ENCODE measurements at places on chromosomes 13 and 19. TPM values are rescaled to one million over a fixed set of nuclear protein-coding genes. Genes with fewer than 3 reads are reported as not detected.

- no peak overlapping the region for H3K27ac ChIP-seq
- peak; percentile 17 for DNase-seq
Observed at GRCh38 chr13:109331898-109332297, 454.5 kb downstream of the IRS2 start.

GRCh38 chr19:51794885-51795490, at the start of gene FPR3:
TSS of gene FPR3 (plus strand) at chr19:51795157. CDS start at chr19:51823749, 28,592 bp downstream.
- H3K36me3 ChIP-seq, result no peaks in the 10 kb centered on the region
- H3K4me1 ChIP-seq, result no peaks in the 10 kb centered on the region
- no peaks in the 10 kb centered on the region for H3K27me3 ChIP-seq
- no peak within 1 kb of the TSS for H3K4me3 ChIP-seq
- no peak within 1 kb of the TSS for H3K27ac ChIP-seq

GRCh38 chr13:47146136-47146535, 249.3 kb upstream of the HTR2A start:
- no peak for DNase-seq
- H3K27ac ChIP-seq, result no peak overlapping the region
- H3K36me3 ChIP-seq, result no peaks in the 10 kb centered on the region

DNA sequence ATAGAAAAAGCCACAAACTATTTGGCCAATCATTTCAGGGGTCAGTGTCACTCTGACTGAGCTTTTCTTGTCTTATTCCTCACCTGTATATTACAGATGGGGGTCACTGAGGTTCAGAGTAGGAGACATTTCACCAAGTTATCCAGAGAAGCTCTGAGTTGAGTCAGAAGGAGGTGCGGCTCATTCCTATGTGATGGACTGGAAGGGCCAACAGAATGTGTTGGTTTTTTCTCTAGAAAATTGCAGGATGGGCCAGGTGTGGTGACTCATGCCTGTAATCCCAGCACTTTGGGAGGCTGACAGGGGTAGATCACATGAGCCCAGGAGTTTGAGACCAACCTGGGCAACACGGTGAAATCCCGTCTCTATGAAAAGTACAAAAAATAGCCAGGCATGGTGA, 24.5 kb upstream of the ZNF83 start:
- no peaks in the 10 kb centered on the region for H3K27me3 ChIP-seq
- no peaks in the 10 kb centered on the region for H3K36me3 ChIP-seq
- no peak overlapping the region for H3K4me3 ChIP-seq
- no peak for DNase-seq
- H3K27ac ChIP-seq, result no peak overlapping the region

DNA sequence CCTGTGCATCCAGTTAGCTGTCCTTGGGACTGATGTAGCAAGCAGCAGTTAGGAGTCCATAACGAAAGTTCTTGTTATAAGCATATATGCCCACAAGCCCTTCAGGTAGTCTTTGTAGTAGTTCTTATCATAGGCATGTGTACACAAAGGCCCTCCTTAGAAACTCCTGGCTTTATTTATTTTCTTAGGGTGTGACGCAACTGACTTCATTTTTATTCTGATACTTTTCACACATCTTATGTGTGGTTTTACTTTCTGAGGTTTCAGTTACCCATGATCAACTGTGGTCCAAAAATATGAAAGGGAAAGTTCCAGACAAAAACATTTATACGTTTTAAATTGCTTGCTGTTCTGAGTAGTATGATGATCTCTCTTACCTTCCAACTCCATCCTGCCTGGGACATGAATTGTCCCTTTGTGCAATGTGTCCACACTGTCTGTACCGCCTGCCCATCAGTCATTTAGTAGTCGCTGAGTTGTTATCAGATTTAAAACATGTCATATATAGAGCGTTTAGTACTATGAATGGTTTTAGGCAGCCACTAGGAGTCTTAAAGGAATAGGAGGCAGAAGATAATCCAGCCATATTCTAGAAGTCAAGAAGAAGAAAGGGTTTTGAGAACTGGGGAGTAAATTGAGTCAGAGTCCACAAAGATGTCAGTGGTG, 19.4 kb downstream of the GPC5 start:
- H3K27me3 ChIP-seq, result no peaks in the 10 kb centered on the region
- no peak overlapping the region for H3K27ac ChIP-seq
- no peaks in the 10 kb centered on the region for H3K36me3 ChIP-seq

DNA sequence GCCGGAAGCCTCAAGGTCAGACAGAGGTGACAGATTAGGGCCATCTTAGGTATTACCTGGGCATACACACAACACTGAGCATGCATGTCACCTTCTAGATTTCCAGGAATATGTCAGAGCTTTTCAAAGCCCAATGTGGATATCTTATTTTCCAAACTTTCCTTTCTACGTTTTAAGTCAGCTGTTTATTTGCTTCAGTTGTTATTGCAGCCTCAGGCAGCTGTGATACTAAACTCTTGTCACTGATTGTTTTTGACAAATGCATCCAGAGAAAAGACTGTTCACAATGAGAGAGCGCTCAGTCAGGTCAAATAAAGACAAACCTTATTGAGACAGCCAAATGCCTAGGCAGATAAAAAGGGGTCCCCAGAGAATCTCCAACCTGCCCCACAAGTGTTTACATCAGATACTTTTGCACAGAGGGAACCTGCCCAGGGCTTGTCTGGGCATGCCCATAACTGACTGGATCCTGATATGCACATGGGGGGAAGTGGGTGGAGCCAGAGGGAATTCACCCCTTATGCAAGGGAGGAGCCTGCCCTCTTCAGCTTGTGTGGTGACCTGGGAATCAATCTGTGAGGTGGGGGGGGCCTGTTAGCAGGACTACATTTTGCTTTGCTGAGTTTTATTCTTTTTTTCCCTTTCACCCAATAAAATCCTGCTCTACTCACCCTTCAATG, 28.5 kb downstream of the MED4 start:
- DNase-seq, result no peak
- H3K27ac ChIP-seq, result no peak overlapping the region
- H3K4me1 ChIP-seq, result 0 out of 2 replicates have a peak, but pooled peaks cover 3% of the 10 kb centered on the region
- peaks cover 55% of the 10 kb centered on the region for H3K36me3 ChIP-seq
- no peak overlapping the region for H3K4me3 ChIP-seq
- no peaks in the 10 kb centered on the region for H3K27me3 ChIP-seq

- no peaks in the 10 kb centered on the region for H3K27me3 ChIP-seq
- H3K4me3 ChIP-seq, result peak overlapping the region; percentile 4
- peak; percentile 72 for DNase-seq
- peak overlapping the region; percentile 78 for H3K27ac ChIP-seq
Observed at GRCh38 chr13:40671956-40672764, 5.7 kb upstream of the FOXO1 start.

- peaks cover 21% of the 10 kb centered on the region for H3K27me3 ChIP-seq
- H3K36me3 ChIP-seq, result no peaks in the 10 kb centered on the region
- DNase-seq, result no peak
- H3K27ac ChIP-seq, result no peak overlapping the region
- H3K4me3 ChIP-seq, result no peak overlapping the region
- H3K4me1 ChIP-seq, result peaks cover 23% of the 10 kb centered on the region
Observed at GRCh38 chr19:11416346-11417052, 2.6 kb downstream of the RGL3 start.

DNA sequence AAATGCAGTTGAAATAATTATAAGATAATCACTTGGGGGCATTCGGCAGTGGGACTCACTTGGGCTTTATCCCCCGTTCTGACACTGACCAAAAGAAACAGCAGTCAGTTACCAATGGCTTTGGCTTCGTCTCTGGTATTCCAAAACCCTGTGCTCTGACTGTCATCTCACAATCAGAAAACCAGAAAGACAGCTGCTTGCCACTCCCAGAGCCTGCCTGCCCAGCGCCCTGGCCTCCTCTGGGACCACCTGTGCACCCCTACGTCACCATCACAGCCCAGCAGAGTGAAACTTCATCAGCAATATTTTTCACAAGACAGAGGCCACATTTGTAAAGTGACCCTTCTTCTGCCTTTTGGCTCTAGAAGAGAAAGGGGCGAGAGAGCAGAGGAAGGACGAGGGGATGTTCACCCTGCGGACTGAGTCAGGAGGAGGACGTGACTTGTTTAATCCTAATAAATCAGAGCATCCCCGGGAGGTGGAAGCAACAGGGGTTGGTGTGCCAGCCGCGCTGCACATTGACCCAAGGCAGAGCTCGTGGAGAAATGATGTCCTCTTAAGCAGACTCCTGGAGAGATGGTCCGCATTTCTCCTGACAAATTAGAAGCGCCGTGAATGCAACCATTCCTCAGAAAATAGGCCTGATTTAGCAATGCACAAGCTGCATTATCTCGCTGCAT, 397.8 kb upstream of the ZNF507 start:
- H3K27me3 ChIP-seq, result no peaks in the 10 kb centered on the region
- no peak for DNase-seq
- no peaks in the 10 kb centered on the region for H3K4me1 ChIP-seq
- H3K4me3 ChIP-seq, result no peak overlapping the region
- H3K36me3 ChIP-seq, result no peaks in the 10 kb centered on the region

DNA sequence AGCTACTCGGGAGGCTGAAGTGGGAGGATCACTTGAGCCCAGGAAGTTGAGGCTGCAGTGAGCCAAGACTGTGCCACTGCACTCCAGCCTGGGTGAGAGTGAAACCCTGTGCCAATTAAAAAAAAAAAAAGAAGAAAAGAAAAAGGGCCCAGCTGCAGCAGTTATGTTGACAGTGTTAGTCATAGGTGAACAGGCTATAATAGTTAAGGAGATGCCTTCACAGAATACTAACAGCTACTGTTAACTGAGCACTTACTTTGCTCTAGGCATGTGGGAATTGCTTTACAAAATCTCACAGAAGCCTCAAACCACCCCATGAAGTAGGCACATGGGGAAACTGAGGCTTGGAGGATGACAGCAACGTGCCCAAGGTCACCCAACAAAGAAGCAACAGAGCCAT, 3.9 kb downstream of the FBXO17 start:
- peaks cover 9% of the 10 kb centered on the region for H3K4me1 ChIP-seq
- no peaks in the 10 kb centered on the region for H3K27me3 ChIP-seq
- 0 out of 2 replicates have a peak, but pooled peaks cover 6% of the 10 kb centered on the region for H3K36me3 ChIP-seq
- H3K27ac ChIP-seq, result no peak overlapping the region
- H3K4me3 ChIP-seq, result no peak overlapping the region

DNA sequence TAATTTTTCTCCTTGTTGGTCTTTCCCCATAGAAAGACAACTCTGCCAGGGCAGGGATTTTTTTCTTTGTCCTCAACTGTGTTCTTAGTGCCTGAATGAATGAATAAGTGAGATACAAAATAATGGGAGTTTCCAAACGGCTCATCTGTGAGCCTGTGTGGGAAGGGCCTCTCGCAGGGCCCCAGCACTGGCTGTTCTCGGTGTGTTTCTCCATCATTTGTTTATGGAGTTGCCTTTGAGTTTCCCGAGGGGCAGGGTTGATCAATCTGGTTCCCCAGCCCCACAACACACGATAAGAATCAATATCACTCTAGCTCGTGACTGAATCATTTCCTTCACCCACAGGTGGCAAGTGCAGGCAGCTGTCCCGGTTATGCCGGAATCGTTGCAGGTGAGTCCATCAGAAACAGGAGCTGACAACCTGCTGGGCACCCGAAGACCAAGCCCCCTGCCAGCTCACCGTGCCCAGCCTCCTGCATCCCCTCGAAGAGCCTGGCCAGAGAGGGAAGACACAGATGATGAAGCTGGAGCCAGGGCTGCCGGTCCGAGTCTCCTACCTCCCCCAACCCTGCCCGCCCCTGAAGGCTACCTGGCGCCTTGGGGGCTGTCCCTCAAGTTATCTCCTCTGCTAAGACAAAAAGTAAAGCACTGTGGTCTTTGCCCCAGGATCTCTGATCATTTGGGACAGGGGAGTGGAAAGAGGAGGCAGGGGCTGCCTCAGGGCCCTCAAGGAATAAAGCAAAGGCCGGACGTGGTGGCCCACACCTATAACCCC, 14.9 kb downstream of the FXYD5 start:
- no peaks in the 10 kb centered on the region for H3K27me3 ChIP-seq
- no peak for DNase-seq
- H3K4me3 ChIP-seq, result no peak overlapping the region
- H3K36me3 ChIP-seq, result peaks cover 37% of the 10 kb centered on the region
- H3K27ac ChIP-seq, result no peak overlapping the region

- peak; percentile 36 for DNase-seq
- H3K36me3 ChIP-seq, result no peaks in the 10 kb centered on the region
- H3K27ac ChIP-seq, result no peak overlapping the region
- H3K4me3 ChIP-seq, result no peak overlapping the region
- peaks cover 4% of the 10 kb centered on the region for H3K4me1 ChIP-seq
- H3K27me3 ChIP-seq, result no peaks in the 10 kb centered on the region
Observed at GRCh38 chr13:49517461-49517860, 21.7 kb downstream of the PHF11 start.

DNA sequence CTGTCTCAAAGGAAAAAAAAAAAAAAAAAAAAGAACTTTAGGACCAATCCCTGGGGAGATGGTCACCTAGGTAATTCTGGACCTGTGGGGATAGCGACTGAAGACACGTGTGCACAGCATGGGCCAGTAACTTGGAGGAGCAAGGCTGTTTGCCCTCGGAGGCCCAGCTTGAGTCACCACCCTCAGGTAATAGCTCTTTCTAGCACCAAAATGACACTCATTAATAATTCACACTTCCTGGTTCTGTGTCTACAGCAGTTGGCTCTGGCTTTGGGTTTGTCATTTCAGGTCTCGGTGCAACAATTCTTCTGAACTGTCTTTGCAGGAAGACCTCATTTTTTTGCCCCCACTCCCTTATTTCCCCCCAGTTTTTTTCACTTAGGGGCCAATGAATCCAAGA, 3.9 kb upstream of the ATP11A start:
- no peaks in the 10 kb centered on the region for H3K36me3 ChIP-seq
- peaks cover 9% of the 10 kb centered on the region for H3K4me1 ChIP-seq
- H3K27me3 ChIP-seq, result peaks cover 3% of the 10 kb centered on the region
- H3K4me3 ChIP-seq, result no peak overlapping the region
- H3K27ac ChIP-seq, result no peak overlapping the region

DNA sequence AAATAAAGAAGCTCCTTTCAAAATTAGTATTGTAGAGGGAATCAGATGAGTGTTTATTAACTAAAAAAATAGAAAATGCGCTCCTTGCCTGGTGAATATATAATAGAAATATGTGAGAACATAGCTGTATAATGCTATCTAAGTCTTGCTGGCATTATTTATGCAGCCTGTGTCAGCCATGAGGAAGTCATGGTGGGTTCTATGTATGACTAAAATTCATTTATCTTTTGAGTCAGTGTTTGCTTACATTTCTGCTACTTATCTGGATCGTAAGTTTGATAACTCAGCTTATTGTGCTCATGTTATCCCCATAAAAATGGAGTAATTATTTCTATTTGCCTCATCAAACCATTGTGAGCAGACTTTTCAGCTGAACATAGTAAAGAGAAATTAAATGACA, 449.3 kb downstream of the OXGR1 start:
- H3K27me3 ChIP-seq, result no peaks in the 10 kb centered on the region
- no peaks in the 10 kb centered on the region for H3K4me1 ChIP-seq
- H3K36me3 ChIP-seq, result no peaks in the 10 kb centered on the region
- H3K4me3 ChIP-seq, result no peak overlapping the region
- H3K27ac ChIP-seq, result no peak overlapping the region

The KCNJ14 gene
- total RNA-seq, result 0.94 TPM

The AMER2 gene
- 0.62 TPM for total RNA-seq

The MYO1F gene
- 3.9 TPM for total RNA-seq

The ISYNA1 gene
- total RNA-seq, result 199 TPM

The B3GNT3 gene
- 1.9 TPM for total RNA-seq

The CGB1 gene
- total RNA-seq, result not detected

The SOX1 gene
- 0.04 TPM for total RNA-seq

Data from GM23338 (cell line).